Skeletal muscle cell (primary cell): ENCODE measurements at places on chromosomes 1 and 21.

DNA sequence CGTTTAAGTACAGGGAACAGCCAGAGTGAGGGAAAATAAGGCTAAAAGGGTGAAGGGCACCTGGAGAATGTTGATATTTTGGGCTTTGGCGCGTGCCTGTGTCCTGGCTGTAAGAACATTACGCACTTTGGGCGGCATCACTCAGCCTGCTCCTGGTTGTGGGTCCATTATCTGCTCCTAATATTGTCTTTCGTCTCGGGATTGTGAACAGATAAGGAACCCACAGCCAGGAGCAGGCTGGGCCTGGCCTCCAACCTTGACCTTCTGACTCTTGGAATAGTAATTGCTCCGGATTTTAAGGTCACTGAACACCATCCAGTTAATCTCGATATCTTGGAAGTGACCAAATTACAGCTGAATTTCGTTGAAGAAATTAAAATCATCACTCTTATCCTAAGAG lies 61.9 kb downstream of the TCP10L start:
- DNase-seq = no peak

- DNase-seq = no peak
Observed at GRCh38 chr1:16420424-16421118, 16.7 kb downstream of the SPATA21 start.

DNA sequence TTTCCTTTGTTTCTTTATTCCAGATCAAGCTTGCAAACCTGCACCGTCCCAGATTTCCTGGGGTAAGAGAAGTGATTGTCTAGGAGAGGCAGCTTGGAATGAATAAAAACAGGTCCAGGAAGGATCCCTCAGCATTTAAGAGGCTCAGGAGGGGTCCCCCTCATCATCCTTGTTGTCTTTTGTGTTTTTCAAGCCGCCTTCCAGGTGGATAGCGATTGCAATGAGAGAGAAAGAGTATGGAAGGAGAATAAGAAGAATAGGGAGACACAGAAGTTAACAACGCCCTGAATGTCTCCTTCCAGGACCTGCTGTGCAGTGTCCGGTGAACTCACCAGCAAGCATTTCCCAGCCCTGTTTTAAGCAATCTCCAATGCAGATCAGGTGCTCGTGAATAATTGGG lies 8.5 kb downstream of the ERG start:
- DNase-seq = no peak

DNA sequence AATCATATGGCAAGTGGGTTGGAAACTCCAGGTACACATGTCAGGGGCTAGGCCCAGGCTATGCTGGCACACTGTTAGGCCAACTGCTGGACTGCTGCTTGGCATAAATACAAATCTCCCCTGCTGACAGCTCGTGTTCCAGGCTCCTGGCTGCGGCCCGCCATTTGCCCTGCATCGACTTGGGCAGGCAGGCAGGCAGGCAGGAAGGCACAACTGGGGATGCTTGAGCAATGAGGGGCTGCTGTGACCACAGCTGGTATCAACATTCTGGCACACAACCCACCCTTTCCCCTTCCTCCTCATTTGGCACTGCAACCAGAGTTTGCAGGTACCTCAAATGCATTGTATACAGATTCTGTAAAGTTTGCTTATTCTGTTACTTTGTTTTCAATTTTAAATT lies 53.2 kb downstream of the SAMSN1 start:
- DNase-seq = no peak

DNA sequence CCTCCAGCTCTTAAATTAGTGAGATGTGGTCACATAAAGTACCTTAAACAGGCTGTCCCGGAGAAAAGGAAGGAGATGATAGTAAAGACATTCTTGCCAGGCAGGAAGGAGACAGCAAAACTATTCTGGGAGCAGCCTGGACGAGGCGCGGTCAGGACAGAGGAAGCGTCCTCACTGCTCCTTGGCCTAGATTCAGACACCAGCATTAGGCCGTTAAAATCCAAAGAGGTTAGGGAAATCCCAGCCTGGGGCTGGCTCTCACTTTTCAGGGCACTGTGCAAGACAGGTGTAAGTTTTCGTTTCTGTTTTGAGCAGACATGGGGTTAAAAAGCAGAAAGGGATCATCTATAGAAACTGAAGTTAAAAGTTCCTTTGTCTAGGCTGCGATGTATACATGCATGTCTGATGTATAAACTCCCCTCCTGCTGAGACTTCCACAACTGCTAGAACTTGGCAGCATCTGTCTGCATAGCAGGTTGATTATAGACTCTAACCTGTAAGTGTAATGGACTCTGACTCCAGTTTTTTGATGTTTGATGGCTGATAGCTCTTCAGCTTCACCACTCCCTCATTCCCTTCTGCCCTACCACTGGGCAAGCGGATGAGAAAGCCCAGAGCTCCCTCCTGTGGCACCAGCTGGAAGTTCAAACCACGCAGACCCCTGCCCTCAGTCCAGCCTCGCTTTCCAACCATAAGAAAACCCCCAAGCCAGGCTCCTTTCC lies 21.5 kb downstream of the STPG1 start:
- DNase-seq = no peak

GRCh38 chr1:49351768-49352167 lies 575.1 kb upstream of the BEND5 start:
- no peak for DNase-seq

DNA sequence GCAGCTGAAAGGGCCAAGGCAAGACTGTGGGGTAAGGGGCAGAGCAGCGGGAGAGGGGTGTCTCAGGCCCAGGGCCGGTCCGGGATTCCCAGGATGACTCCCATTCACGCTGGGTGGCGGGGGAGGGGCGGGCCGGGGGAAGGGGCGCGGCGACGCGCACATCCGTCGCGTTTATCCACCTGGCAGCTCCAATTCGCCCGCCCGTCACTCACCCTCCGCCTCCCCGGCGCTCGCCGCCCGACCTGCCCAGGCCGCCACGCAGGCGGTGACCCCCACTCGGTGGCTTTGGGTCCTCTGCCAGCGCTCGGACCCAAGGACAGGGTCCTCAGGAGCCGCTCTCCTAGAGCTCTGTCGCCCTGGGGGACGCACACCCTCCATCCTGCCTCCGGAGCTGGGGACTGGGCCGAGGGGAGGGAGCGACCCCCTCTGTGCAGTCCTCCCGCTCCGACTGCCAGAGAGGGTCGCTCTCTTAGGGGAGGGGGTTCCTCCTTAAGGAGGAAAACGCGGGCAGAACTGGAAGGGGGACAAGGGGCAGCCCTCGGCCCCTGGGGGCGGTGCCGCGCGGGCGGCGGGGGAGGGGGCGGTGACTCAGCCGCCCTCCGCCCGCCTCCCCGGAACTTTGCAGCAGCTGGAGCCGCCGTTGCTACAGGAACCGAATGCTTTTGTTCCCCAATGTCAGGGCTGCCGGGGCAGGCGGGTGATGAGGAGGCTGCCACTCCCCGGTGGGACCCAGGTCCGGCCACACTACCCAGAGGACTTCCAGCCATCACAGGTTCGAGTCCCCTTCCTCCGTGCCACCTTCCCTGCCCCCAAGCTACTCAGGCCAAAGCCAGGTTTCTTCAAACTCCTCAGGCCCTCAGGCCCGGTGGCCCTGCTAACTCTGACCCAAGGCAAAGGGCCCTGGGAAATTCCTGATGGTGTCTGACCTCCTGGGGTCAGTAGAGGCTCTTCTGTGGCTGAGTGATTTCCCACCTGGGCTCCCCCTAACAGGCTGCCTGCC lies 3.4 kb downstream of the ADGRB2 start:
- DNase-seq = no peak

DNA sequence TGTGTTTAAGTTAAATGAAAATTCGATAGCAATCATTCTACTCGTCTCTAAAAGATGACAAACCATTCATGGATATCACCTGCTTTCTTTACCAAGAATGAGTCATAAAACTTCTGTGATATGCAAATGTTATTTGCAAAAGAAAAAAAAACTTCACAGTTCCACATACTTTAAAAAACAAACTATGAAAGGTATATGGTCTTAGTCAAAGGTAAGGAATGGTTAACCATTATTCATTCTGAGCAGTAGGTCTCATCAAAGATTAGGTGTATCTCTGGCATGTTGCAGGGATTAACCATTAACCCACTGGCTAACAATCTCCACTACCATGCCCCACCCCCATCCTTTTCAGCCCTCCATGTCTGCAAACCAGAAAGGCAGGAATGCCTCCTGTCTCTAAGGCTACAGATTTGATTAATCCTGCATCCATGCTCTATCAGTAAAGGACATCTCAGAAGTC lies 44.4 kb downstream of the PTPN14 start:
- DNase-seq = no peak

DNA sequence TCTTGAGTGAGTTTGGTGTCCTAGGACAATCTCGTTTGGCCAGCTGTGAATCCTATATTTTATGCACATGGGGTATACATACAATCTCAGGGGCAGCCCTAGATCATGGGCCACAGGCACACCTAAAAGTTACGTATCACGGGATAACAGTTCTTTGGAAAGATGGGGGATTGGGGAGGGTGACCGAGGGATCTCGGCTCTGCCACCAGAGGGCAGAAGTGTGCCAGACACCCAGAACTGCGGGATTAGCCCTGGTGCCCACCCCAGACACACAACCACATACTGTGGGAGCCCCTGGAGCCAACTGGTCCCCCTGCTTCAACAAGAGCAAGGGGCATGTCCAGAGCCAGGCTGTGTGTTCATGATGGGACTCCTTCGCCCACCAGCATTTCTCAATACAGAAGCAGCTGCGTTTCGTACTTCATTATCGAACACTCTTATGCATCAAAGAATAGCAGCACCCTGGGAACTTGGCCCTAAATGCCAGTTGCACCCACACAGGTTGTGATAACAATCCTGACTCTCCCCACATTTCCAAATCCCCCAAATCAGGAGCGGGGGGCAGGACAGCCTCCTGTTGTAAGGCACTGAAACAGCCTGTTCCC lies 37.4 kb downstream of the TMCO4 start:
- DNase-seq = no peak
